ENCODE measurements at places on chromosomes 1 and 21.

DNA sequence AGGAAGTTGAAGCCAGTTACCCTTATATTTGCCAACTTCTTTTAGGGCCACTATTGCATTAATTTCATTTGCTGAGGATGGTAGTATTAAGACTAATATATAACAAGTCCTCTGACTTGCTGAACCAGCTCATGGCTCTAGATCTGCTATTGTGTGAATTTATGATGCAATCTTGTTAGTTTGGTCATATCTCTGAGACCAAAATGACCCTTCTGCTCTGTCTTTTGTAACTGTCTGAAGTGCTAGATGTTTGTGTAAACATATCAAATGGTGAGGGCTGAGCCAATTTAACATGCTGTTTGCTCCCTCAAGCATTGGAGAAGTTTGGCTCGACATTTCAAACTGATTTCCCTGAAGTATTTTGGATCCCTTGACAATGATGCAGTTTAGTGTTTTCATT lies 106.9 kb upstream of the PTGFR start:
- DNase-seq = no peak

DNA sequence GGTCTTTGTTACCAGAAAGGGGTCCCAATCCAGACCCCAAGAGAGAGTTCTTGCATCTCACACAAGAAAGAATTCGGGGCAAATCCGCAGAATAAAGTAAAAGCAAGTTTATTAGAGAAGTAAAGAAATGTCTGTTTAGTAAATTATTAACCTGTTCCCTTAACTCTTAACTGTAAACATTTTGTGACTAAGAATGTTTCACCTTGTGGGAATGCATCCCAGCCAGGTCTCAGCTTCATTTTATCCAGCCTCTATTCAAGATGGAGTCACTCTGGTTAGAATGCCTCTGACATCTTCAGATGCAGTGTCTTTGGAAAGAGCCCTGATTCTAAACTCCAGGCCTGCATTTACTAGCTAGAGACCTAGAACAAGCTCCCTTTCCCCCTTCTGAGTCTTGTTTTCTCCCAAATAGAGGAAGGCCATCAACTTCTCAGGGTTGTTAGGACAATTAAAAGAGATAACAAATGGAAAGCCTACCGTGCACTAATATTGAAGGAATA lies 4.5 kb upstream of the FABP3 start:
- DNase-seq = no peak

- DNase-seq = no peak
These were observed 8.4 kb upstream of the SERPINC1 start for GRCh38 chr1:173925306-173926242.

DNA sequence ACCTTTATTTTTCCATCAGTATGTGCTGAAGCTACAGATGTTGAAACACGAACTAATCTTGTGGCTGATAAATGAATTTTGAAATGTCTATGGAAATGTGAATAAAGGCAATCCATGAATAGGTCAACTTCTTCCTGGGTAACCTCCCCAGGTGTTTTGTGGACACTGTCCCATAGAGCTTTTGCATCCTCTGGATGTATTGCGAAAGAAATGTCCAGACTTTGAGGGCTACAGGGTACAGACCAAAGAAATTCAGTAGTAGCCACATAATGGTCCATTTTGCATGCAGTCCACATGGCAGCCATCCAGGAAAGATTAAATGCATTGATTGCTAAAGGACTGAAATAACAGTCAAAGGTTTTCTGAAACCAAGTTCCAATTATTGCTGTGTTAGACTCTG lies 21.5 kb upstream of the DARS2 start:
- DNase-seq = no peak

DNA sequence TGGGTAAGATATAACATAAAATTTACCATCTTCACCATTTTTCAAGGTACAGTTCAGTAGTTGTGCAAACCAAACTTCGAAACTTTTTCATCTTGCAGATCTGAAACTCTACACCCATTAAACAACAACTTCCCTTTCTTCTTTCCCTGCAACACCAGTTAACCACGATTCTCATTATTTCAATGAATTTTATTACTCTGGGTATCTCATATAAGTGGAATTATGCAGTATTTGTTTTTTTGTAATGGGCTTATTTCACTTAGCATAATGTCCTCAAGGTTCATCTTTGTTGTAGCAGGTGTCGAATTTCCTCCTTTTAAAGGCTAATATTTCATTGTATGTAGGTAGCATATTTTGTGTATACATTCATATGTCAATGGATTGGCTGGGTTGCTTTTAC lies 146.1 kb downstream of the SPATA46 start:
- DNase-seq = no peak

- no peak for DNase-seq
These were observed 74.8 kb downstream of the ELAVL4 start for GRCh38 chr1:50183378-50184133.

DNA sequence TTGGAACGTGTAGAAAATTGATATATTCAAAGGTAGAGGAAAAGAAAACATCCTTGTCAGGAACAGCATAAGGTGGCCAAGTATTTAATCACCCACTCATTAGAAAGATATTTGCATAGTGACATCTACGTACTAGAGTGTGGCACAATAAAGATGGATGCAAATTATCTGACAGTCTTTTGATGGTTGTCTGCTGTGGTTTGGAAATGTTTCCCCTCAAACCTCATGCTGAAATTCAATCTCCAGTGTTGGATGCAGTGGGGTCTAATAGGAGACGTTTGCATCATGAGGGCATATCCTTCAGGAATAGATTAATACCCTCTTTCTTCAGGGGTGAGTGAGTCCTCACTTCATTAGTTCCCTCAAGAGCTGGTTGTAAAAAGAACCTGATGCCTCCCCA lies 34.1 kb upstream of the RUNX1 start:
- DNase-seq = no peak

DNA sequence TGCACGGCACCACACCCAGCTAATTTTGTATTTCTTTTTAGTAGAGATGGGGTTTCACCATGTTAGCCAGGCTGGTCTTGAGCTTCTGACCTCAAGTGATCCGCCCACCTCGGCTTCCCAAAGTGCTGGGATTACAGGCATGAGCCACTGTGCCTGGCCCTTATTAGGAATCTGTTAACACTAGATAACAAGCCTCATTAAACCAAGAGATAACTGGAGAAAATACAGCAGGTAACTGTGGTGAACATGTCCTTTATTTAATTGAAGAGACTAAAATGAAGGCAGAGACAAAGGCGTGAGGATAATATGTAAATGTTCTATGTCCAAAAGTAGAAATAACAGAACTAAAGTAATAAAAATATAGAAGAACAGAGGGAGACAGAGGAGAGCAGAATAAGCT lies 71.8 kb upstream of the DNAJC6 start:
- no peak for DNase-seq

Data from PC-9 (cell line).